ENCODE measurements at places on chromosomes 4 and X. TPM values are rescaled to one million over a fixed set of nuclear protein-coding genes. Genes with fewer than 3 reads are reported as not detected.

CTAG2 gene
- not detected for total RNA-seq

GUCY1A1 gene
- total RNA-seq = 35.9 TPM

NUDT10 gene
- total RNA-seq = 22.7 TPM

HGFAC gene
- total RNA-seq = 4.2 TPM

Measured in cerebellum (tissue), 4 donors.